Cerebellum (tissue), 4 donors: ENCODE measurements at places on chromosomes 1 and 21. TPM values are rescaled to one million over a fixed set of nuclear protein-coding genes. Genes with fewer than 3 reads are reported as not detected.

- peak; percentile 36 for DNase-seq
These were observed 65.8 kb upstream of the PRKACB start for GRCh38 chr1:84078108-84078841.

- DNase-seq = no peak
These were observed 1.9 kb downstream of the RUNX3 start for GRCh38 chr1:24927988-24928688.

- DNase-seq = no peak
These were observed 397.3 kb downstream of the LMX1A start for GRCh38 chr1:164958982-164959768.

DNA sequence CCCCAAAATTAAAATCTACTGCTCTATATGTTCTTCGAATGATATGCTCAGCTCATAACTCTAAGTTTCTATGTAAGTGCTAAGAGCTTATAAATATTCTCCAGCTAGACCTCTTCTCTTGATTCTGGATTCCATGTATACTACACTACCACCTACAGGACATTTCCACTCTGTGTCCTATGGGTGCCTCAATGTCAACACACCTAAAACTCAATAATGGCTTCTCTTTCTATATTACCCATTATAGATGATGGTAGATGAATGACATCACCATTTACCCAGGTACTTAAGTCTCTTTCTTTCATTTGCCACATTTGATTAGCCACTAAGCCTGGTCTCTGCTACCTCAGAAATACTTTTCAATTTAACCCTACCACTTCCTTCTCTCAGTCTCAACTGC lies 41.3 kb downstream of the TBX19 start:
- no peak for DNase-seq

DNA sequence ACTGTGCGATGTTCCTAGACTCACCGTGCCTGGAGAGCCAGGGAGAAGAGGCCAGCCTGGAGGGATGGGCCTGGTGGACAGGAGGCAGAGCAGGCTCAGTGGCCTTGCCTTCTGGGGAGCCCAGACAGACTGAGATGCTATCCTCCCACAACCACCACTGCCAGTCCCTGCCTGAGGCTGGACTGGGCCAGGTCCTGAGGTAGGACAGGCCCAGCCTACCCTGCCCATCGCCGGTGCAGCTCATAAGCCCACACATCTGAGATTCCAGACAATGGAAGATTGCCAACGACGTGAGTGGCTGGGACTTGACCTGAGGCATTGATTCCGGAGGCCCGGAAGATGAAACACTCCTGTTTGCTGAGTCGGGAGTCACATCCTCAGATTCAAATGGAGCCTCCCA lies 5.8 kb downstream of the CLEC20A start:
- DNase-seq = no peak

DNA sequence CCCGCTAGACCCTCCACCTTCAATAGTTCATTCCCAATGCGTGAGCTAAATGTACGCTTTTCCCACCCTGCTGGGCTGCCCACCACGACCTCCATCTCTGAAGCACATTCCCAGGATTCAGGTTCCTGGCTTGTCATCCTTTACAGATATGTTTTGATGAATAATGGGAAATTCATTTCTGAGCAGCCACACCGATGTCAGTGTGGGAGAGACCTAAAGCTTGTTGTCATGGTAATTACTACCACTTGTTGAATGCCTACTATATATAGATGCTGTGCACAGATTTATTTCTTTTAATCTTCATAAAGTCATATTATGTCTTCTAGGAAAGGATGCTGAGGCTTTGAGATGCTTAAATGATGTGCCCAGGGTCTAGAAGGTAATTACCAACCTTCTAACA lies 8.0 kb downstream of the RCSD1 start:
- DNase-seq = no peak

- no peak for DNase-seq
These were observed 13.2 kb upstream of the VCAM1 start for GRCh38 chr1:100706296-100706695.

- no peak for DNase-seq
These were observed 673 bp downstream of the PRMT2 start for GRCh38 chr21:46636181-46636512.

GRCh38 chr1:1273209-1273511 lies 494 bp downstream of the UBE2J2 start:
- no peak for DNase-seq

- DNase-seq = no peak
These were observed 54.6 kb downstream of the SIM2 start for GRCh38 chr21:36753556-36753955.

DNA sequence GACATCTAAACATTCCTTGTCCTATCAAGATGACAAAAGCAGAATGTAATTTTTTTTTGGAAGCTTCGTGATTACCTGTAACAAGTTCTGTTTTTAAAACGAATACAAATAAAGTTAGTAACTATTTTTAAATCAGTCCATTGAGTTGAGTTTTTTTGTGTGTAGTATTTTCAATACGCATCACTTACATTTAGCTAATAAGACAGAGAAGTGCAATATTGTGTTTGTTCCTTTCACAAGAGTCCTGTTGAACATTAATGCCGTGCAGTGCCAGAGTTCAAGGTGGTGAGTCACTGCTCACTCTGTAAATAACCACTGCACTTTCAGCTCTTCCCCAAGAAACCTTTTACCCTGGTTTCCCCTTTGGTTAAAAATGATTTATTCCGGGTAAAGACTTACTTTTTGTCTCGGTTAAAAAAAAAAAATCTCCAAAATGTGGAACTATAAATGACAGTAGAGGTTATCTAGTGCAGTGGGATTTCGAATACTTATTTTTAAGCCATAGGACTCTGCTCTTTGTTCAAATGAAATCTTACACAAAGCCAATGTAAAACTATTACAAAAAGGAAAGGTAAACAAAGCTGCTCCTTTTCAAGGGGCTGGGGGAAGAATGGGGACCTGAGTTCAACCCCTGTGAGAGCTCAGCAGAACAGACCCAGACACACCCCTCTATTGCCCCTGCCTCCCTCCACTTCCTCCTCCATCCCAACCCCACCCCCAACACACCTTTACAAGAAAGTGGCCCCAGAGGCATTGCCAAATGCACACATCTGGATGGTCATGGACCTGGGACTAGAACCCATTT lies 14.8 kb upstream of the NCMAP start:
- no peak for DNase-seq

DNA sequence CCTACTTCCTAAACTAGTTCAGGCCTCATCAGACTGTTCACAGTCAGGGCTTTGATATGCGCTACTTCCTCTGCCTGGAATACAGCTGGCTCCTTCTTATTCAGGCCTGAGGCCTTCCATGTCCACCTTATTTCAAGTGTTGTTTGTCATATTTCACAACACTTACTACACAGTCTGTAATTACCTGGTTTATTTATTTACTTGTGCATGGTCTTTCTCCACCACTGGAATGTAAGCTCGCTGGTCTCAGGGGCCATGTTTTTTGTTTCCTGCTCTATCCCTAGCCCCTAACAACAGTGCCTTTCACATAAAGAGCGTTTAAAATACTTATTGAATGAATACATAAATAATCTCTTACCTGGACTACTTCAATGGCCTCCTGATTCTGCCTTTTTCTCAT lies 4.6 kb upstream of the SRSF4 start:
- no peak for DNase-seq

- DNase-seq = peak; percentile 91
These were observed at the start of gene H6PD for GRCh38 chr1:9234223-9235095. H6PD (plus strand) TSS chr1:9234774; CDS start chr1:9244935, 10,161 bp downstream.

- no peak for DNase-seq
These were observed 118.9 kb downstream of the RGS21 start for GRCh38 chr1:192435704-192436103.

BNIPL gene
- 0.54 TPM for total RNA-seq

DNAJC28 gene
- 5.1 TPM for total RNA-seq

TMEM59 gene
- total RNA-seq = 72.4 TPM

UCHL5 gene
- 38.8 TPM for total RNA-seq

RPE65 gene
- total RNA-seq = 0.09 TPM
